ENCODE measurements at places on chromosomes 16 and 17. TPM values are rescaled to one million over a fixed set of nuclear protein-coding genes. Genes with fewer than 3 reads are reported as not detected.

DNA sequence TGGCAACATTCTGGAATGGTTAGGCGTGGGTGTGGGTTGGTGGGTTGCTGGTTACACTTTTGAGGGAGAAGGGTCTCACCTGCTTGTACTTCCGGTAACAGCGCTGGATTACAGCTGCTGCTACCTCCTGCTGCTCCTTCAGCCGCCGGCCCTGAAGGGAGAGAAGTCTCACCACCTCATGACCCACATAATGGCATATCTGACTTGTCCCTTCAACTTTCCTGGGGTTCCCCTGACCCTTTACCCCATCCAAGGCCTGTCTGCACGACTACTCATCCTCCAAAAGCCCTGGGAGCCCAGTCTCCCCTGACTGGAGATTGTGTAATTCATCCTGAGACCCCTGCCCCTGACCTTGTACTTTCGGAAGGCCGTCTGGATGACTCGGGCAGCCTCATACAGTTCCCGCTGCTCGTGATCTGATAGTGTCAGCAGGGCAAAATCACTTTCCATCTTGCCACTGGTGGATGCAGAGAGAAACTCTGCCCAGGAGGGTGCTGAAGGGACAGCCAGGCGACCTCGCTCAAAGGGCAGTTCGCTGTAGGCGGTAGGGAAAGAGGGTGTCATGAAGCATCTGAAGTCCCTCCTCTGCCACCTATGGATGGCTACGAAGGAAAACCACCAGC is 2.0 kb upstream of the SPAG7 start:
- no peak for DNase-seq

DNA sequence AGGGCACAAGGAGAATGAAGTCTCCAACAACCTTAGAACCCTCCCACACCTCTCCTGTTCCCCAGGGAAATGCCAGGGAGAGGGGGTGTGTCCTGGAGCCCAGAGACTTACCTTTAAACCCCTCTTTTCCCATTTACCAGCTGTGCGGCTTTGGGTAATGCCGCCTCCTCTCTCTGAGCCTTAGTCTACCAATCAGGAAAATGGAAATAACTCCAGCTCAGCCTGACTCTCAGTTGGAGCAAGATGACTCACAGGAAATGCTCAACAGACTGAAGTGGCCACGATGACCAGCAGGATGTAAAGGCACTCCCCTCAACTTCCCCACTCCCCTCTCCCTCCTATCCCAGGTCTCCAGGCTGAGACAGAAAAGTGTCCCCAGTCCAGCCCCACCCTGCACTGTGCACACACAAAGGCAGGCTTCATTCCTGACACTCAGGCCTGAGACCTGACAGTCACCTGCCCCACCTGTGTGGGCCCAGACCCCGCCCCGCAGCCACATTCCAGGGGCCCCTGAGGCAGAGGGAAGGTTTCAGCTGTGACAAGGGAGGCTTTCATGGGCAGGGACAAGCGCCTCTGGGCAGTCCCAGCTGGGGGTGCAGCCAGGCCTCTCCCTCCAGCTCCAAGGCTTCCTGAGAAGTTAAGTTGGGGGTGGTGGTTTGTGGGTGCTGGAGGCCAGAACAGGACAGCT is 3.0 kb upstream of the KRT15 start:
- peak; percentile 97 for DNase-seq

DNA sequence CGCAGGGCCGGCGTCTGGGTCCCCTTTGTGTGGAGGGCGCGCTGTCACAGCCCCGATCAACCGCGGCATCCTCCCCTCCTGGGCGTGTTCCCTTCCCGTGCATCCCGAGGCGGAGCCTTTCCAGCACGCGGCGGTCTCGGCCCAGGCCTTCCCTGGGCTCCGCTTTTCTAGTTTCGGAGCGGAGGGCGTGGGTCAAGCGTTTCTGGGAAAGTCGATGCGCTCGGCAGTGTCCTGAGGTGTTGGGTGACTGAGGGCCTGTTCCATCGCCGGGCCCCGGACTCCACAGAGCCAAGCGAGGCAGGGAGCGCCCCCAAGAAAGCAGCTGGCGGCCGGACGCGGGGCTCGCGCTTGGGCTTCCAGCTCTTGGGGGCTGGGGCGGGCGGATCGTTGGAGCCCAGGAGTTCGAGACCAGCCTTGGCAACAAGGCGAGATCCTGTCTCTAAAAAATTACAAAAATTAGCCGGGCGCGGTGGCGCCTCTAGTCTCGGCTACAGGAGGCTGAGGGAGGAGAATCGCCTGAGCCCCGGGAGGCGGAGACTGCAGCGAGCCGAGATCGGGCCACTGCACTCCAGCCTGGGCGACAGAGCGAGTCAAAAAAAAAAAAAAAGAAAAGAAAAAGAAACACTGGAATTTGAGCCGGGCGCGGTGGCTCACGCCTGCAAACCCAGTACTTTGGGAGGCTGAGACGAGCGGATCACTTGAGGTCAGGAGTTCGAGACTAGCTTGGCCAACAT is 806 bp downstream of the IFT140 start:
- no peak for DNase-seq

GRCh38 chr17:77879896-77880280 is 78.6 kb upstream of the TNRC6C start:
- DNase-seq = no peak

Gene ADAP2
- total RNA-seq = 17.2 TPM

GRCh38 chr17:44444735-44445105 is 55.3 kb upstream of the ITGA2B start:
- no peak for DNase-seq

DNA sequence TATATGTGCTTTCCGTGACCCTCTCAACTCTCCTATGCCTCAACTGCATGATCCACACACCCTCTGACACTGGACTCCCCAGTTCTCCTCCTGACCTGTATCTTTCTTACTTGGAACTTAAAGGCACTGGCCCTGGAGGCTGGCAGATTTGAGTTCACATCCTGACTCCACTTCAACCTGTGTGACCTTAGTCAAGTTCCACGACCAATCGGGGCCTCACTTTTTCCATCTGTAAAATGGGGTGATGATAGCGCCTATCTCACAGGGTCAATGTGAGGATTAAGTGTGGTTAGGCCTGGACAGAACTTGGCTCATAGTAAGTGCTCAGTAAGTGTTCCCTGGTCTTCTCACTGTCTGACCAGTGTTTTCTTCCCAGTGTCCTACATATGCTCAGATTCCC is 25.1 kb downstream of the MARF1 start:
- no peak for DNase-seq

- no peak for DNase-seq
Measured at GRCh38 chr16:50151756-50152155, 1.4 kb upstream of the TENT4B start.

- DNase-seq = no peak
Measured at GRCh38 chr17:27539152-27539551, 82.9 kb downstream of the KSR1 start.

Measured in HCT116 (cell line).